Caudate nucleus (tissue), 63 donors: ENCODE measurements at places on chromosomes 5 and 9.

DNA sequence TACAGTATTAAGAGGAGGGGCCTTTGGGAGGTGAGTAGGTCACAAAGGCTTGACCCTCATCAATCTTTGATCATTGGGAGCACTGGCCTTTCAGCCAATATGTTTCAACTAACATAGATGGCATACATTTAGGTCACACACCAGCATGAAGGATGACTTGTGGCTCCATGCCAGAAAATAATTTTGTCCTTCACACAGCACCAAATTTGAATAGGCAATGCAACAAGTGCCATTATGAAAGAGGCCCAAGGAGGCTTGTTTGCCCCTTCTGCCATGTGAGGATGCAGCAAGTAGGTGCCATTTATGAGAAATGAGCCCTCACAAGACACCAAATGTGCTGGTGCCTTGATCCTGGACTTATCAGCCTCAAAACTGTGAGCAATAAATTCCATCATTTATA lies 81.1 kb downstream of the JAKMIP2 start:
- no peak for DNase-seq

DNA sequence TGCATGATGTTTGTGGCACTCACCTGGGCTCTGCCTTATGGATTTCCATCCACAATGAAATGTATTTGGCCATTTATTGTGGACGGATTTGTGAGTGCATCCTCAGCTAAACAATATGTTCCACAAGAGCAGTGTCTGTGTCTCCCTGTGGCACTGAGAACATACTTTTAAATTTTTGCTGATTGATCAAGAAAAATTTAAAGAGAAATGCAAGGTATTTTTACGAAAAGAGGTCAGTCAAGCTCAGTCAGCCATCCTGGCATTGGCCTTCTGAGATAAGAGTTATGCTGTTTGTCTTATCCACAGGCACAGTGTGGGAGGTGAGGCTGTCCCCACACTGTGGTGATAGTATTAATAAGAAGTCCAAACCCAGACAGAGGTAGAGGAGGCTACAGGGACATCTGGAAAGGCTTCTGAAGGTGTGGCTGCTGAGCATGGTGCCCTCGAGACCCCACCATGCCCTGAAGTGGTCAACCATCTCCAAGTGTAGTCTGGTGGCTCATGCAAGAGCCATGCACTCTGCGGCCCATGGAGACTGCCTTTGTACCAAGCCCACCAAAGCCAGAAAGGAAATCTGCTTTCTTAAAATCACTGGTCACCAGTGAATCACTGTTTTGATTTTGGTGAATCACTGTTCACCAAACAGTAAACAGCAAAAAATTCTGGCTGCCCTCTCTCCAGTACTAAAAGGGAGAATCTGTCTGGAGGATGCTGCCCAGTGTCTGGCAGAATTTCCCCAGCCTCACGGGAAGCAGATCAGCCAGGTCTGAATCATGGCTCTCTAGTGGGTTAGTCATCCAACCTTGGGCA lies 28.8 kb downstream of the SPOCK1 start:
- no peak for DNase-seq

DNA sequence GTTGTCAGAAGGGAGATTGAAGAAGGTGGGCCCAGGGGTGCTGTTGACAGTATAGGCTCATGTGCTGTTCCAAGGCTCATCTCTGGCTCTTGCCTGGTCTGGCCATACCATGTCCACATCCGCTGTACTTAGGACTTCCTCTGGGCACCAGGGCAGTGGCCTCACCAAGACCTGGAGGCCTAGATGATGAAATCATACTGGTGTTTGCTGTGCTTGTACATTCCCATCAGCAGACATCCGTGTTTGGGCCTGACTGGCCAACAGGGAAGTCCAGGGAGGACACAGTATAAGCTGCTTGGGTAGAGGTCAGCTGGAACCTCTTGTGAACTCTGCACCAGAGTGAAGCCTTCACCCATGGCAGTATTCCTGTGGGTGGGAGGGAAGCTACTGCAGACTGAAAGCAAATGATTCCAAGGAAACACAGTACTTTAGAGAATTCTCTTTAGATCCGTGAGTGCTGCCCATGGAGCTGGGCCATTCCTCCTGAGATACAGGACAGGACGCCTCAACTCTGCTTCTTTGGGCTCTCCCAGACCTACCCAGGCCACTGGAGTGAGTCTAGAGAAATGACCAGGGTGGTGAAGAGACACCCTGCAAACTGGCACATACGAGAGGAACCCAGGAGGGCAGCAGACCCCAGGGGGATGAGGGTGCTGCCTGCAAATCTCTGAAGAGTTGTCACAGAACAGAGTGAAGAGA lies 22.5 kb downstream of the POLR1E start:
- no peak for DNase-seq

GRCh38 chr5:132808448-132808847 lies 4.7 kb upstream of the SOWAHA start:
- no peak for DNase-seq

GRCh38 chr9:16918920-16919319 lies 48.5 kb upstream of the BNC2 start:
- DNase-seq = no peak

GRCh38 chr5:168153263-168153875 lies 138.1 kb upstream of the WWC1 start:
- no peak for DNase-seq

DNA sequence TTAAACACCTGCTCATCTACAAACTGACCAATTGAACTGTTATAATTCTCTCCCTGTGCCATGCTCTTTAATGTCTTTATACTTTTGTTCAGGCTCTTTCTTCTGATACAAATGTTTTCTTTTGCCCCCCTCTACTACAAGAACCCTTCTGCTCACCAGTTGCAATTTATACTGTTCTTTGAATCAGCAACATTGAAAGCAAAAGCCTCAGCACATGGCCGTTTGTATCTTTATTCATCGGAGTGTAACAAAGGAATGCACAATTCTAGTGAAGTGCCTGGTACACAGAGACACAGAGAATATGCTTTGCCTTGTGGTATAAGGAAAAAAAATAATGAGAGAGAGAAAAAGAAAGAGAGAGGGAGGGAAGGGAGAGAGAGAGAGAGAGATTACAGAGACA lies 547.1 kb downstream of the CDH12 start:
- no peak for DNase-seq

DNA sequence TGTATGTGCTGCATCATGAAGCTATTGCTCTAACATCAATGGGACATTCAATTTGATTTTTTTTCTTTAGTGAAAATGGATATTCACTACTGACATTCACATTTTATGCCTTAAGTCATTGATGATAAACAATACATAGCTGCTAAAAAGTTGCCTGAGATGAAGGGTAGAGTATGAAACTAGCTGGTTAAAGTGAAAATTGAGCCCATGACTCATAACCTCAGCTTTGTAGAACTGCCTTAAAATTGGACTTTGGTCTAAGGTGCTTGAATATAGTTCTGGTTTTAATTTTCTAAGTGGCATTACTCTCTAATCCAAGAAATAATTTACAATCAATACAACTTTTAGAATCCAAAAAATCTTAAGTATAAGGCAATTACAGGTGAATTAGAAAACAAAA lies 740.4 kb upstream of the RIOK2 start:
- no peak for DNase-seq

DNA sequence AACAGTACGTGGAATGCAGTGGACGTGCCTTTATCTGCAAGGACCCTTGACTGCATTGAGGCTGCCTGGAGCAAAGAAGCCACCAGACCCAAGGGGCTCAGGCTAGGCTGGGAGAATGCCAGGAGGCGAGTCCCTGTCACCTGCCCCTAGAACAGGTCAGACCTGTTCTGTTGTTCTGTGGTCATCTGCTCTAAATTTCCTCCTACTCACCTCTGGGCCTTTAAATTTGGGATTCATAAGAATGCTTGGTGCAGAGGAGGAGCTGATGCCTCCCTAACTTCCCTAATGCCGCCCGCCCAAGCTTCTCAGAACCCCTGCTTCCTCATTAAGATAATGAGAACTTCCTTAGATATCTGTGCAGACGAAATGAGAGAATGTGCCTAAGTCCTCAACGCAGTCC lies 32.0 kb downstream of the DAPK1 start:
- no peak for DNase-seq

DNA sequence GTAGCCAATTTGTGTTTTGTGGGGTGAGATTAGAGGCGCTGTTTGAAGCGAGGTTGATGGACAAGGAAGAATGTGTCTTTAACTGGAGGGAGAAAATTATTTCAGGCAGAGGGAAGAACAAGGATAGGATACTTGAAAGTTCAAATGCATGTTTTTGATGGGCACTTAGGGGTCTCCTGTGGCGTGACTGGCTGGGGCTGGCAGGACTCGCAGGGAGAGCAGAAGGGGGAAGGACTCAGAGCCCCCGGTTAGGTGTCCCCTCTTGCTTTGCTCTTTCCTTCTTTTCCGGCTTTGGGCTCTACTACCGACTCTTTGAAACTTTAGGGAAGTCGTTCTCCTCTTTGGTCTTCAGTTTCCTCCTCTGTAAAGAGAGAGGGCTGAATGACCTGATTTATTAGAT lies 12.1 kb downstream of the GRAMD2B start:
- DNase-seq = no peak

DNA sequence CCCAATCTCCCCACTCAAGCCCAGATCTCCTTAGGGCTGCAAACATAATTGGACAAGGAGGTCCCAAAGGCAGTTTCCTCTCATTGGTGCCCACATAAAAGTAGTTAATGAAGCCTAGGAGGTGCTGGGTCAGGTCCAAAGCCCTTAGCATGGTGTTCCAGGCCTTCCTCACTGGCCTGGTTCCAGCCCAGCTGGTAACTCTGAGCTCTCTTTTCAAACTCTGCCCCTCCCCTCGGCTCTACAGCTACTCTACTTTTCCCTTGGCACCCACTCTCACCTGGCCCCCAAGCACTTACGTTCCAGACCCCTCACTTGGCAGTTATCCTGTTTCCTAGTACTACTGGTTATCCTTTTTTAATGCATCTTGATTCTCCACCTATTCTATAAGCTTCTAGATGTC lies 9.9 kb downstream of the SEPTIN8 start:
- no peak for DNase-seq

- DNase-seq = no peak
Observed at GRCh38 chr5:109340351-109340750, 69.4 kb downstream of the PJA2 start.

DNA sequence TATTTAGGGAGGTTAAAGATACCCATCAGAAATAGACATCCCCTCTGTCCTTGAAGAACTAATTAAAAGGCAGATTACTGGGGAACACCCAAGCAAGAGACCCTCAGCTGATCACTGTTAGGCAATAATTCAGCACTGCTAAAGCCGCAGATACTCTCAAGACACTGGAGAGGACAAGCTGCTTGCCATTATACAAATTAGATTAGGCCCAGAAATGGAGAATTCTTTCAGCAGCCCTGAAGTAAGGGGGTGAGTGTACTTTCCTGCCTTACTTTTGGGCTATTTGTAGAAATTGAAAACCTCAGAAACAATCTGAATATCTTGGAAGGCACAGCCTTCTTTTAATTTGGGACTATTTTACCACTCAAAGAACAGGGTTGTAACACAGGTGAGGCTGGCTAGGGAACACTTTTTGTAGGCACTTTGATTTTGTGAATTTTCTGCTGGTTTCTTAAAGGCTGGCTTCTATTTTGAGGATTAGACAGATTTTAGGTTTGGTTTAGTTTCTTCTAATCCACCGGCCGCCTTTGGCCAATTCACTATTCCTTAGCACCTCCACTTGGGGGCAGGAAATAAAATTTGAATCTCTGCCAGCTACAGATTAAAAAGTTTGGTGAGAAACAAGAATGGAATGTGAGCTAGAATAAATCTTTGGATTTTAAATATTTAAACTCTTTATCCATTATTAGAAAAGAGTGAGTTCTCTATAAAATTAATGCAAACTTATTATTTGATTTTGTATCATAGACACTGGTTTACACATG lies 106.0 kb downstream of the SMARCA2 start:
- no peak for DNase-seq

DNA sequence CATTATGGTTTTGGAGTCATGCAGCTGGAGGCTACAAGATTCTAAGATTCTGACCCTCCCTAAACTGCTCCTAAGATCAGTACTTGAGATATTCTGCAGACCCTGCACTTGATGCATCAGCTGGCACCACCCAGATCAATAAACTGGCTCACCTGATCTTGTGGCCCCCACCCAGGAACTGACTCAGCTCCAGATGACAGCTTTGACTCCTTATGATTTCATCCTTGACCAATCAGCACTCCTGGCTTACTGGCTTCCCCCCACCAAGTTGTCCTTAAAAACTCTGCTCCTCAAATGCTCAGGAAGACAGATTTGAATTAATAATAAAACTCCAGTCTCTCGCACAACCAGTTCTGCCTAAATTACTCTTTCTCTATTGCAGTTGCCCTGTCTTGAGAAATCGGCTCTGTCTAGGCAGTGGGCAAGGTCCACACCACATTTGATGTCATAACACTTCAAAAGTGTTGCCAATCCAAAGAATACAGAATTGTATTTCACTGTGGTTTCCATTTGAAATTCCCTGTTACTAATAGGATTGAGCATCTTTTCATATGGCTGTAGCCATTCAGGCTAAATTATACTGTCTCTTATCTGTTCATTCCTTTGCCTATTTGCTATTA lies 14.8 kb upstream of the SLC30A5 start:
- no peak for DNase-seq

DNA sequence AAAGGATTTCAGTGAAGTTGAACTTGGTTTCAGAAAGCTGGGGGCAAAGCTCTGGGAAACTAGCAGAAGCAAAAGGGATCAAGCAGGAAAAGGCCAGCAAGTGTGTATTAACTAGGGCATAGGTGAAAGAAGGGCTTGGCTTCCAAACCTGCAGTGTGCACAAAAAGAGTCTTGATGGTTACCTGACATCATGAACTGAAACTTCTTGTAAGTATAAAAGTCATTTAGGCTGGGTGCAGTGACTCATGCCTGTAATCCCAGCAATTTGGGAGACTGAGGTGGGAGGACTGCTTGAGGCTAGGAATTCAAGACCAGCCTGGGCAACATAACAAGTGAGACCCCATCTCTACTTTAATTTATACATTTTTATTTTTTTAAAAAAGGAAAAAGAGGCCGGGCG lies 216.4 kb downstream of the EPB41L4A start:
- DNase-seq = no peak

DNA sequence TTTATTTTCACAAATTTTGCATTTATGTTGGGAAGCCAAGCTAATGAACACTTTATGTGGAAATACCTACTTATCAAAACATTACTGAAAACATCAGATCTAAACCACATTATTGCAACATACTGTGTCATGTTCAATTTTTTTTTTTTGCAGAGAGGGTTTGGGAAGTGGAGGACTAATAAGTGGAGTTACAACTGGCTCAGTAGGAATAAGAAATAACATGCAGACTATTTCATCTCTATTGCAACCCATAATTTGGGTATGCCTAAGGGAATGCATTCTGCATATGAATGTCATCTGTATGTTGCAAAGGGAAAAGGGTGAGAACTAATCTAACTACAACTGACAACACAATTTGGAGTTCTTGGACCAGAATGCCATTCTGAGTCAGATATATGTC lies 41.8 kb downstream of the APC start:
- no peak for DNase-seq

GRCh38 chr9:21777701-21778100 lies 24.7 kb upstream of the MTAP start:
- no peak for DNase-seq
